ENCODE measurements at places on chromosomes 4 and X.

DNA sequence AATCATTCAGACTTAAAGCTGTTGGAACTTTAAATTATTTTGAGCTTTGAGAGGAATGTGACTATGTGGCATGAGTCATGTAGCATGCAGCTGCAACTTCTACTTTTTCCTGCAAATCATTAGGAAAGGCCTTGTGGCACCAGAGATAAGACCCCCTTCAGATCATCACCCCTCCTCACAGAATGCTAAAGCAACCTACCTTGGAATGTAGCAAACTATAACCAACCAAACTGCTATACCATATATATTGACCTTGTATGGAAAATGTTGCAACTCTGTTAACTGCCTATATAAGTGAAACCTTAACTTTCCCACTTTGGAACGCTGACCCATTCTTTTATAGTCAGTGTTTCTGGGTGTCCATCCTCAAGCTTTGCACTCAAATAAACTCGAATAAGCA is 32.0 kb downstream of the ATXN3L start:
- DNase-seq, result no peak

- no peak for DNase-seq
Measured at GRCh38 chr4:40305328-40306170, 29.6 kb upstream of the CHRNA9 start.

DNA sequence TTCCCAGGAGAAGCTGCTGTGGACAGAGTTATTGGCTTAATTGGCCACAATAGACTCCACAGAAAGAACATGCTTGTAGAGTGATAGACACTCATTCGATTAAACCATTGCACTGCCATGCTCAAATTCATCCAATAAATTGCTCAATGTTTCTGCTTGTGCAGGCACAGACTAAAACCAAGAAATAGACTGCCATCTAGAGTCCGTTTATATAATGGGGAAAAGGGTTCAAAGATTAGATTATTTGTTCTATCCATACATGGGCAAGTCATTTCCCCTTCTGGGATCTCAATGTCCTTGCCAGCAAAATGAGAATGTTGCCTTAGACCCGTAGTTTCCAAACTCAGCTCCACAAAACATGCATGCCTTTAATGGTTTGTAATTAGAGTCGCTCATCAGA is 8.7 kb downstream of the SMIM10 start:
- DNase-seq, result peak; percentile 20

- DNase-seq, result no peak
Measured at GRCh38 chrX:139844163-139844562, 88.7 kb downstream of the ATP11C start.

- no peak for DNase-seq
Measured at GRCh38 chr4:148114436-148114835, 327.8 kb downstream of the NR3C2 start.

- DNase-seq, result peak; percentile 40
Measured at GRCh38 chr4:65502131-65502701, 168.1 kb downstream of the EPHA5 start.

DNA sequence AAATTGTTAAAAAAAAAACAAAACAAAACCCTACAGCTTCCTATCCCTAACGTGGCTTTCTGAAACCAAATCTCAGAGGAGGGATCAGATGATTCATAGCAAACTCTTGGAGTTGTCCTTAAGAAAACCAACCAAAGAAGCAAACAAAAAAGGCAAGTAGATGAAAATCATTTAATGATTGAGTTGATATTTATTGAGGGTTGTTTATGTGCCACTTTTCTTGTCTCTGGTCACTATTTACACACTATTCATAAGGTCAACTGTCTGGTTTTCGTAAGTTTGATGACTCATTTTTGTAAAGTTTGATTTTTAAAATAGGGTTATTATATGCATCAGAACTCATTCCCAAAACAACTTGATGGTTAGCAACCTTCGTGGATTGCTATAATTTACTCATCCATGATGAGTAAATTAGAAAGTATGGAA is 133.4 kb downstream of the UNC5C start:
- peak; percentile 15 for DNase-seq

DNA sequence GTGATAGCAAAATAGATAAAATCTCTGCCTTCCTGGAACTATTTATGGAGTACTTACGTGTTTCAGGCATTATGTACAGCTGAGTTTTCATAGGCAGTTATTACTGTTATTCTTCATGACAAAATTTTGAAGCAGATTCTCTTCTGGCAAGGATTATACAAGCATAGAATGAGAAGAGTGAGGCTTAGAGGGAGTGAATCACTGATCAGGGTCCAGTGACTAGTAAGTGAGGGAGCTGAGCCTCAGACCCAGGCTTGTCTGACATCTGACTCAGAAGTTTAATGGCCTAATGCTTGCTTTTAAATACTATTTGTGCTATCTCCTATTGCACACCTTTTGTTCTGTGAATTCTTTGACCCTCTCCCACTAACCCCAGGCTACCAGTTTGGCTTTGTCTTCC is 110.6 kb downstream of the DTHD1 start:
- no peak for DNase-seq

DNA sequence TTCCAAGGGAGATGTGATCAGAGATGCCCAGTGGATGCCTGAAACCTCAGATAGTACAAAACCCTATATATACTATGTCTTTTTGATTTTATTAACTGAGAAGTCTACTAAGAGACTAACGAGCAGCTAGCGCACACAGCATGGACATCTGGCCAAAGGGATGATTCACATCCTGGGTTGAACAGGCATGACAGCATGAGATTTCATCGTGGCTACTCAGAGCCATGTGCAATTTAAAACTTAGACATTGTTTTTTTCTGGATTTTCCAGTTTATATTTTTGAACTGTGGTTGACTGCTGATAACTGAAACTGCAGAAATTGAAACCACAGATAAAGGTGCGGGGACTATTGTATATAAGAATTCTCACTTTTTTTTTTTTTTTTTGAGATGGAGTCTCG is 2252.9 kb upstream of the AGA start:
- DNase-seq, result peak; percentile 41

GRCh38 chrX:28312259-28312658 is 275.0 kb upstream of the IL1RAPL1 start:
- DNase-seq, result no peak

GRCh38 chr4:24006269-24006668 is 116.4 kb upstream of the PPARGC1A start:
- no peak for DNase-seq

- DNase-seq, result no peak
Measured at GRCh38 chr4:105352826-105353225, 121.0 kb downstream of the PPA2 start.

DNA sequence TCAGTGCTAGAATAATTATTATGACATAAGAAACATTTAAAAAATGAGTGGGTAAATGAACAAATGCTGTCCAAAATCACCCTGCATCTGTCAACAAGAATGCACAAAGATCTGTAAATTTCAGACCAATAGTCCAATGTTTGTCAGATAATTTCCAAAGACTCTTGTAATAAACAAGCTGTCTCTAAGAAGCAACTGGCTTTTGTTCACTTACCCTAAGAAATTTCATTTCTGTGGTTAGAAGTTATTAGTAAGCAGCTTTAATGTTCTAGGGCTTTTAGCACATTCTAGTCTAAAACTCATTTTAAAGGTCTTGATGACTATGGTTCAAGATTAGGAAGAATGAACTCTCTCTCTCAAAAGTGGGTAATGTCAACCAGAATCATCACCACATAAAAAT is 560.3 kb upstream of the SMIM31 start:
- DNase-seq, result no peak

DNA sequence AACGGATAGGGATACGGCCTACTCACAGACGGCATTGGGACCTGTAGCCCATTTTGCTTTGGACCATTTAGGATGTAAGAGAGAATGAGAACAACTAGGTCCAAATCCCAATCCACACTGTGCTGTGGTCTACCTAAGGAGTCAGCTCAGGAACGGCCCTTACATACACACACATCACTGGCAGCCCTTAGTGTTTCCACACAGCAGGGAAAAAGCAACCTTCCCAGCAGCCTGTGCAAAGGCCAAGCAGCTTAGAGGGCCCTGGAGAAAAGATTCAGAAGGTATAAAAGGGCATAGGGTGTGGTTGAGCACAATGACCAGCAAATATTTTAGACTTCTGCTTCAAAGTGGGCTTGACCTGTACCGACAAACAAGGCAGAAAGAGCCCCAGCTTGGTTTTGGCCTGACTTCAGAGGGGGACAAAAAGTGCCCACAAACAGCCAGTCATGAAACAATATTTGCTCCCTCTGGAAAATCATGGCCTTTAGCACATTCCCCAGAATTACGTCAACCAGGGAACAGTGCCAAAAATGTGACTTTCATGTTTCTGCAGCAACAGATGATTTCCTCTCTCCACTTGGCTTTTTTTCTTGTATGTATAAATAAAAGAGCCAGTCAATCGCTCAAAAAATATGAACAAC is 359.5 kb upstream of the FGF16 start:
- peak; percentile 10 for DNase-seq

DNA sequence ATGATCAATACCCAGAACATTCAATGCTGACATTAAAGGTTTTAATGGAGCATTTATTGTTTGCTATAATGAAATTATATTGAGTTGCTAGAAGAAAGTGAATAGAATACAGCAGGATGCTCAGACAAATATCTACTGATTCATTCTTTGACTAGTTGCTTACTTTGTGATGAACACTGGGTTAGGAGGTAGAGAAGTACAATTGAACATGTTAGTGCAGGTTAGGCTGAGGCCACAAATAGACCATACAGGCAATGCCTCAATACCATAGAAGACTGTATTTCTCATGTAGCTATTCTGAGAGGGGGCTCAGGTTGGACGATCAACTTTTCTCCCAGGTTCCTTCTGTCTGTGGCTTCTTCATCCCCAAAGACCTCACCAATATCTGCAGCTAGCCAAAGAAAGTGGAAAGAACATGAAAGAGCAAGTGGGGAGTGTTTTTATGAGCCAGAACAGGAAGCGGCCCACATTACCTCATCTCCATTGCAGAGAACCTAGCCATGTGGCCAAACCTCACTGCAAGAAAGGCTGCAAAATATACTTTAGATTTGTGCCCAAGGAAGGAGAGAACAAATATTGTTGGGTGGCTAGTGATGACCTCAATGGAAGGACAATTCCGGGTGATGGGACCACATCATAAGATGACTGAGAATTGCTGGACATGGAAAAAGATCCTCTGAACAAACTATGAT is 180.3 kb upstream of the GATB start:
- DNase-seq, result no peak

DNA sequence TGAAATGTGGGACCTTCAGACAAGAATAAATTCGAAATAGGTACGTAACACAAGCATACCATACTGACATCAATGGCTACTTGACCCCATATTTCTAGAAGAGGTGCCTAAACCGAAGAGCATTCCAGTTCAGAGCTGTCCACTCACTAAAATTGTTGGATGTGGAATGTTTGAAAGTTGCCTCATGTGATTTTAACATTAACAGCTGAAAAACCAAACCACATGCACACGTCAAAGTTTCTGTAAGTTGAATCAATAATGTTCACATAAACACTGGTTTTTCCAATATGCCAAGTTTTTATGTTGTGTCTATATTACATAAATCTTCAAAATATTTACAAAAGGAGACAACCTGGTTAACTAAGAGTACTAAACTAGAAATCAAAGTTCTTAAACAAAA is 3.5 kb downstream of the UBE2D3 start:
- DNase-seq, result no peak

Data from skeletal muscle cell (primary cell).